ENCODE measurements at places on chromosomes 2 and 18.

- DNase-seq, result no peak
Measured at GRCh38 chr2:165593081-165593480, 123.6 kb downstream of the CSRNP3 start.

- DNase-seq, result peak; percentile 87
Measured at GRCh38 chr2:9897331-9897737, 54.1 kb downstream of the TAF1B start.

DNA sequence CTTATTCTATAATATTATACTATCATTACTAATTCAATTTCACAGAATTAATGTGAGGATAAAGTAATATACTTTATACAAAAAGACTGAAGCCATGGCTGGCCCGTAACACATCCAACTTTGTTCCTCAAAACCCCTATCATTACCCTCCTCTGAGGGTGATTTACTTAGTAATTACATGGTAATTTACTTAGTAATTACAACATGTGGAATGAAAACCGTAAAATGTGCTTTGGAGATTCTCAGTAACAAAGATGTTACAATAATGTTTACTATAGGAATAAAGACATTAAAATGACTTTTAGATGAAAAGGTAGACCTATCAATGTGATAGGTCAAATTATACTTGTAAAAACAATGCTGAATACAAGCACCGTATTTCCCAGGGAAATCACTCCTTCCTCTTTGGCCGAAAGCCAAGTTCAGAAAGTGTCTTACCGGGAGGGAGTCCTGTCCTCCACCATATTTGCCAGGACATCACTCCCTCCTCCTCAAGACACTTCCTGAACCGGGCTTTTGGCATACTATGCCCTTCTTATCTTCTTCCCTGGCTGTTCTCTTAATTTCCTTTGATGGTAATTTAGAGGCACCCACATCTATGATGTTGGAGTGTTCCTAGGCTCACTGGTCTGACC is 1047.8 kb downstream of the SOCS6 start:
- DNase-seq, result no peak

DNA sequence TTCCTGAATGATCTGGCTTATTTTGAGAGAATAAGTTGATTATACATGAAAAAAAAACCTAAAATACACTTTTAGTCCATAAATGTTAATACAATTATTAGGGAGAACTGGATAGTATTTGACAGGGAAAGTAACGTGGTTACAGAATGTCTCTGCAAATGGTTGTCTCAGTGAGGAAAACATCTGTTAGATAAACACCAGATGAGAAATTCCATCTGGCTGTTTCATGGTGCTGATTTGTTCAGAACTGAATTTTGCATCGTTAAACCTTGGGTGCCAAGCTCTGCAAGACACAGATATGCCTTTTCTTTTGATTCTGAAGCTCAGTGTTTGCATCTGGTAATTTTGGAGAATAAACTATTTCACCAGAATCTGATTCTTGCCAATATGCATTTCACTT is 90.4 kb downstream of the SCN3A start:
- DNase-seq, result no peak

- DNase-seq, result no peak
Measured at GRCh38 chr2:236592821-236593220, 23.2 kb downstream of the ACKR3 start.

DNA sequence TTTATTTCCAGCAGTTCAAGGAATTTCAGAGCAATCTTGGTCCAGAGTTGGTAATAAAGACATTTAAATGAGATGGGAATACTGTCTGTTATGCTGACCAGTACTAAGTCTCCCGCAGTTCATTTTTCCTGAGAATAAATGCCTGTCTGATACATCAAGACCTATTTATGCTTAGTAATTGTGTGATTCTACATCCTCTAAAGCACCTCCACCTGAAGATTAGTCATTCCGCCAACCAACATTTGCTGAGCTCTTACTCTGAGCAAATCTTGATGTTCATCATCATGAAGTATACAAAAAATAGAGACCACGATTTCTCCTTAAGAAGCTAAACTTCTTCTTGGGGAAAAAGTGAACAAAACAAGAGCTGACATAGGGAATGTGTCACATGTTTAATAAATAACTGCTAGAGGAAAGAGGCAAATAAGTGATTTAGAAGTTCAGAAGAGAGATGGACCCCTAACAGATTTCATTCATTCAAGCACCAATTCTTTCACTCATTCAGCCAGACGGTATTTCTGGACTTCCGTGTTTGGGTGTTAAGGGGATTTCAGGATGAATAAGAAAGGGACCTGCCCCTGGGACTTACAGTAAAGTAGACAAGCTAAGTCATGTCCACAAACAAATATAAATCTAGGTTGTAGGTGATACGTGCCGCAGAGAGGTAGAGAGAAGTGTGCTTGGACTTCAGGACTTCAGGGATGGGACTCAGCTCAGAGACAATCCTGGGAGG is 34.2 kb upstream of the PPP4R1 start:
- DNase-seq, result no peak

DNA sequence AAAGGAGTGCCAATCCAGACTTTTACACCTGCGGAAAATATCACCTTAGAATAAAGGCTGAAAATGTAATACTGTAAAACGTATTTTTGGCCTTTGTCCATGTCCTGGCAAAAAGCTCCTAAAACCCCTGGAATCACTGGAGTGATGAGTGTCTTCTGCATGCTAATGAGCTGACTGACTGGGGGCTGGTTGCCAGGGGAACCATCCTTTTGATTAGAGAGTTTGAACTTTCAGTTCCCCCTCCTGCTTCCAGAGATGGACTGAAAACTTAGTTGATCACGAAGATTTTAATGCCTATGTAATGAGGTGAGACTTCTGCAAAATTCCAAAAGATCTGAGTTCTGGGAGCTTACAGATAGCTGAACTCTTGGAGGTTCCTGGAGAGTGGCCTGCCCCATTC is 20.5 kb downstream of the PUM2 start:
- DNase-seq, result no peak

DNA sequence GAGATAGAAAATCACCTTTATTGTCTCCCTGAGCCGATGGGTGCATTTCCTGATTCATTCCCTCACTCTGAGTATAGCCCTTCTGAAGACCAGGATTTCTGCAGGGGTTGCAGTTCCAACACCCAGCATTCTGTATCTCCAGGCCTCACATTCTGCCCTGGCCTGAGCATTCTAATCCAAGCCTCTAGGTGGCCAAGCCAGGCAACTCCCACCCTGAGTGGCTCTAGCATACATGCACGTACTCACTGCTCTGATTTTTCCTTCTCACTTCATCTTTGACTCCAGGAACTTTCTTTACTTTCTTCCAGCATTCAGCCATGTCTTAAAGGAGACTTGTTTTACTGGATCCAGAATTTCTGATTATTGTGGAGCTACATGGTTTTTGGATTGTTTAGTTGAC is 100.7 kb upstream of the STK39 start:
- peak; percentile 76 for DNase-seq

- DNase-seq, result no peak
Measured at GRCh38 chr2:60441800-60442199, 111.7 kb downstream of the BCL11A start.

GRCh38 chr2:101149241-101150192 is 1.7 kb downstream of the TBC1D8 start:
- peak; percentile 14 for DNase-seq

GRCh38 chr2:23019476-23019875 is 365.5 kb upstream of the KLHL29 start:
- DNase-seq, result peak; percentile 24

- no peak for DNase-seq
Measured at GRCh38 chr2:122500316-122501105, 745.1 kb downstream of the TSN start.

DNA sequence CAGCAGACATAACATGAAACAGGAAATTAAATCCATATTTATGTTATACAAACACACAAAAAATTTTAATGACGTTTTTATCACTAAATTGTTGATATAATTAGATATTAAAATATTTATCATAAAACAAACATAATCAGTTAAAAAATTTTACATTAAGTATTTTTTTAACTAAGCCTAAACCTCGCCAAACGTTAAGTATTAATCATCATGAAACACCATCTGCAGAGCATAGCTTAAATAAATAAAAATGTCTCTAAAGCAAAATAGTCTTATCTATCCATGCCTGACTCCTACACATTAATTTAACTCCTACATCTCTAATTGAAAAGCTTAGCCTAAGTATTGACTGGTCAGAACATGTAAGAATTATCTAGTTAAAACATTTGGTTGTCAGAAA is 271.6 kb upstream of the RND3 start:
- no peak for DNase-seq

- DNase-seq, result no peak
Measured at GRCh38 chr2:175275539-175275938, 94.0 kb upstream of the ATP5MC3 start.

GRCh38 chr2:209619782-209620181 is 151.8 kb upstream of the UNC80 start:
- DNase-seq, result no peak

DNA sequence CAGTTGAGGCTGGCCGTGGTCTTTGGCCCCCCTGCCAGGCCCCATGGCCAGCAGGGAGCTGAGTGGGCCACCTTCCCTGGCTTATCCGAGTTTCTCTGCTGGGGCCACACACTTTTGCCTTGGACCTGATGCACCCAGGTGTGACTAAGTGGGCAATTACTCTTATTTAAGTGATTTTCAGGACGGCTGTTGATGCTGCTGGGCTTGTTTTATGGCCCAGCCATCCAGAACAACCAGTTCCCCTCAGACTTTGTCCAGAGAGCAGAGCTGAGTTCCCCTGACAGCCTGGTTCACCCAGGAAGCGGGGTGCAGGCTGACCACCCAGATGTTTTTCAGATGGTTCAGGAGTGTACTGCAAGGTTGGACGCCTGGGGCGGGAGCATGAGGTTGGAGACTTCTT is 68.8 kb downstream of the GLI2 start:
- no peak for DNase-seq

DNA sequence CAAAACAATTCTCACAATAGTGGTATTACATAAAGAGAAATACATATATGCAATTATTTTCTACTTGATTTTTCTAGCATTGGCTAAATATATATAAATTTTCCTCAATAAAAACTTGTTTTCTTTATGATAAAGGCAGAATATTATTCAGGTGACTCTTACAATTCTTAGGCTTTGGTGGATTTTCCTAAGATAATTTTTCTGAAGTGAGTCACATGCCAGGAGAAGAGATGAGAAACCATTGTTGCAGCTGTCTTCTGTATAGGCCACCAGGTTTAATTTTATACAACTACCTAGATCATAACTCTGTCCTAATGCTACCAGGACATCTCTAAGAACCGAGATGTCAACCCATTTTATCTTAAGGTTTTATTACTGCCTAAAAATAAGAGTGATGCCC is 552.4 kb upstream of the CDH2 start:
- no peak for DNase-seq

GRCh38 chr18:24319757-24320156 is 77.9 kb downstream of the OSBPL1A start:
- DNase-seq, result no peak

- peak; percentile 88 for DNase-seq
Measured at GRCh38 chr2:24421668-24422067, 61.3 kb upstream of the ITSN2 start.

- peak; percentile 28 for DNase-seq
Measured at GRCh38 chr2:55268288-55268906, 634 bp downstream of the MTIF2 start.

DNA sequence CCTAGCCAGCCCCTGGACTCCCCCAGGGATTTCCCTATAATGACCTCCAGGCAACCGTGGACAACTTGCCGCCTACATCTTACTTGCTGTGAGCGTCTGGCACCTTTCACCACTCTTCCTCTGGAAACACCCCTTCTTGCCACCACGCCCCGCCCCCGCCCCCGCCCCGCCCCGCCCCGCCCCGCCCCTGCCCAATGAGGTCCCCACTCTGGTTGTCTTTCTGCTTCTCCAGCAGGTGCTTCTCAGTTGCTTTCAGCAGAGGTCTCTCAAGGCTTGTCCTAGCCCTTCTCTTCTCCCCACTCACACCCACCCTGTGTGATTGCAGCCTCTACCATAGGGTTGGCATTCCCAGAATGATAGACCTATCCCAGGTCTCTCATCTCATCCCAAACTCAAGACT is 214.5 kb downstream of the EN1 start:
- no peak for DNase-seq

DNA sequence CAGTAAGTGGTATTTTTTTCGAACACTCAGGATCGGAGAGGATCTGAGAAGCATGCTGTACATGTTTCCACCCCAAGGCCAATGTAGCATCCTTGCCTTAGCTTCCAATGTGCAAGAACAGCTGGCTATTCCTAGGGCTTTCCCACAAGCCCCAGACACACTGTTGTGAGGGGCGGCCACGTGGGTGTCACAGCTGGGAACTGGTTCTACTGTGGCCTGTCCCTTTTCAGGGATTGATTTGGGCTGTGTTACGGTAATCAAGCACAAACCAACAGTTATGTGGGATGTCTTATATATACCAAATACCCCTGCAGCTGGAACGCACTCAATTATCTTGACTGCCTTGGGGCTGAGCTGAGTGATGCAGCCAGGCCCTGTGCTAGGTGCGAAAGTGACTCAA is 116.3 kb upstream of the CXCR4 start:
- no peak for DNase-seq

GRCh38 chr2:230176996-230177395 is 42.8 kb downstream of the SP110 start:
- no peak for DNase-seq

DNA sequence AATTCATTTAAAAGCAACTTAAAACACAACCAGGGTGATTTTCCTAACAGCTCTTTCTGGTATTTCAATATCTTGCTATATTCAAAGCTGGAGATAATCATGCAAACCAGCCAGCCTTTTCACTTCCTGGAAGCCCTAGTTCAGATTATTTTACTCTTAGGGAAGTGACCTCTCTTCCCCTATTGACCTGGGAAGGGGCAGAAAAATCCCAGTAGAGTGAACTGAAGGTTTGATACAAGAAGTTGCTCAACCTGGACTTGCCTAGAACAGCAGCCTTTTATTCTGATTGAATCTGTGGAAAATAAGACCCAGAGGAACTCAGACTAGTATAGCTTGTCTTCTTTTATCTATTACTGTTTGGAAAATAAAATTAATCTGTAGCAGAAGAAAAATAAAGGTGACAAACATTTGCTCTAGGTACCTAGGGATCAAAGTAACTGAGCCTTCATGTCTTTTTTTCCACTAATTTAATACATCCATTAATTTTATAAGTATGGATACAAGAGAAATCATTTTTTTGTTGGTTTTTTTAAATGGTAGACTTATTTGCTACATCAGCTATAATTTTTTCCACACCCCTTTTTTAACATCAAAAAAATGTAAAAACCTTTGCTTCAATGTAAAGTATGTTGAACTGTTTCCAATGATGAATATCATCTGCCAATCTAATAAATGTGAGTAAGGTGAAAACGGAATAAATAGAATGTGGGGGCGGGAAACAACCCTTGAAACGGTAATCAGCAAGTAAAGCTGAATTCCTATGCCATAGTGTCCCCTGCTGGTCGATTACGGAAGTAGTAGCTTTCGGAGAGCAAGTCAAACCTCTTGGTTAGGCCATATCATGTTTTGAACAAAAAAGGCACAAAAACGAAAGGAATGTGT is 629.9 kb downstream of the NRXN1 start:
- DNase-seq, result peak; percentile 75

DNA sequence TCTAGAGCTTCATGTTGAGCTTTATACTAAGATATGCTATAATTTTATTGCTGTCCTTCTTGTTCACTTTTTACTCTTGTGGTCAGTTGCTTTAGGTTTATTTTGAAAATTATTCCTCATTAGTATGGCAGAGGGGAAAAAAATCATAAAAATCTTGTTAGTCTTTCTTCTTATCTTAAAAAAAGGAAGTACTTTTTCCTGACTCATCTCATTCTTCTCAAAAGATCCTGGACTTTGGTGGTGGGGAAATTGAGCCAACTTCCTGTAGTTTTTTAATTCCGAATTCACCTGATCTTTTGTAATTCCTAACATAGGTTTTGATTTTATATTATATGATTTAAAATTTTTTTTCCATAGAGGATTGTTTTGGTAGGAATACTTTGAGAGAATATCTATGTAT is 3.8 kb downstream of the SLC4A1AP start:
- DNase-seq, result no peak

All from SK-MEL-5 (cell line).